ENCODE measurements at places on chromosomes 12 and 14.

GRCh38 chr14:55832974-55833373 lies 253.0 kb downstream of the KTN1 start:
- no peak for DNase-seq

DNA sequence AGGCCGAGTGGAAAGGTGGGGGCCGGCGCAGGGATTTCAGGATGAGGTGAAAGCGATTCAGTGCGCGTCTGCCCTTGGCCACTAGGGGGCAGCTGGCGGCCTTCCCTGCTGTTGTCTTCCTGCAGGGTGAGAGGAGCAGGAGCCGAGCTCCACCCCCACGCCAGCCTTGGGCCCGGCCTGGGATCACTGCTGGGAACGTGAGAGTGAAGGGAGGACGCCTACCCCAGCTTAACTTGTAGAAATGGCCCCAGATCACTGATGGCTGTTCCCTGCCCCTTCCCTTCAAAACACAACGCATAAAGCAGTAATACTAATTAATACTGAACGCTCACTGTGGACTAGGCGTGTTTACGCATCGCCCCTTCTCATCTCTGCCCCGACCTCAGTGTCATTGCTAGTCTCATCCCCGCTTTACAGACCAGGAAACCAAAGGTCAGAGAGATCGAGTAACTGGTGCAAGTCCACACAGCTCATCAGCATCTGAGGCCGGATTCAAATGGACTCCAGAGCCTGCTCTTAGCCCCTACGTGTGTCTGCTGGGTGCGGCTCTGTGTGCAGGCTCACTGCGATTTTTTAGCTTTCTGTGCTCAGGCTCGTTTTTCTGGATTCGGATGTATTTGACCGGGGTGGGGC lies 24.3 kb downstream of the MVK start:
- peak; percentile 86 for DNase-seq

GRCh38 chr12:88516811-88517210 lies 63.5 kb downstream of the KITLG start:
- no peak for DNase-seq

DNA sequence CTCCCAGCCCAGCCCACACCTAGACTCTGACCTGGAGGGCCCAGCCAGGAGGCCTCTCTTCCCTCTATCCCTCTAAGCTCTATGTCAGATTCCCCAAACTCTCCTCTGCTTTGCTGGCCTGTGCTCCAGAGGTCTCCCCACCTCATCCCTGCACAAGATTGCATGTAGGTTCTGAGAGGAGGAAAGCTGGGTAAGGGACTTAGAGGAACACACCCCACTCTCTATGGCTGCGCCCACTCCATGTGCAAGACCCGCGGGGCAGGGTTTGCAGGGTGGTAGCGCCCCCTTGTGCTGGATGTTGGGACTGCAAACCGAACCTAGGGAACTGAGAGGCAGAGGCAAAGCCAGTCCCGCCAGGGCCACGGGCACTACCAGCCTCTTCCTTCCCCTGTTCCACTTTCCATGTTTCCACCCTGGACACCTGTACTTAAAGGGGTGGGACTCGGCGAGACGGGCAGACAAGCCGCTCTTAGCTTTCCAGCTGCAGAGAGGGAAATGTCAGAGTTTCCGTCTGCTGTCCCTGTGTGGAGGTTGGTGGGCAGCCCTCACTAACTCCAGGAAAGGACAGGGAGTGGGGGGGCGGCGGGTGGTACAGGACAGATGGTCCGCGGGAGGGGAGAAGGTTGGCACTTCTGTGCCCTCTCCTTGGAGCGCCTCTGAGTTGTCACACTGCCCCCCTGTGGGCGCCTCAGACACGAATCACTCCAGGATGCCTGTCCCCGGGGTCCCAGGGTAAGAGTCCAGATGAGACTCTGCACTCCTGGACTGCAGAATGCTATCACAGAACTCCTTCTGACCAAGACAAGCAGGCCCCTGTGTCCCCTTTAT lies 16.8 kb downstream of the MMP14 start:
- peak; percentile 84 for DNase-seq

DNA sequence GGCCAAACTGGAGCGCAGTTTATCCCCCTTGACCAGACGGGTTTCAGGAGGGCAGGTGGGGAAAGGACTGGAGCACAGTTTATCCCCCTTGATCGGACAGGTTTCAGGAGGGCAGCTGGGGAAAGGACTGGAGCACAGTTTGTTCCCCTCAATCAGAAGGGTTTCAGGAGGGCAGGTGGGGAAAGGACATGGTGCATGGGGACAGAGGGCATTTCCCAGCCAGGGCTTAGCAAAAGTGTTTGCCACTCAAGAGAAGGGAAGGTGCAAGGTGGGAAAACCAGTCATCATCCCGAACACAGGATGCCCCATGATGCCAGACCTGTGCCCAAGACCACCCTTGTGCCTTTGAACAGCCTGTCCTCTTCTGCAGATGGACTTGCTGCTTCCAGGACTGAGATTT lies 54.7 kb downstream of the SPTB start:
- no peak for DNase-seq

DNA sequence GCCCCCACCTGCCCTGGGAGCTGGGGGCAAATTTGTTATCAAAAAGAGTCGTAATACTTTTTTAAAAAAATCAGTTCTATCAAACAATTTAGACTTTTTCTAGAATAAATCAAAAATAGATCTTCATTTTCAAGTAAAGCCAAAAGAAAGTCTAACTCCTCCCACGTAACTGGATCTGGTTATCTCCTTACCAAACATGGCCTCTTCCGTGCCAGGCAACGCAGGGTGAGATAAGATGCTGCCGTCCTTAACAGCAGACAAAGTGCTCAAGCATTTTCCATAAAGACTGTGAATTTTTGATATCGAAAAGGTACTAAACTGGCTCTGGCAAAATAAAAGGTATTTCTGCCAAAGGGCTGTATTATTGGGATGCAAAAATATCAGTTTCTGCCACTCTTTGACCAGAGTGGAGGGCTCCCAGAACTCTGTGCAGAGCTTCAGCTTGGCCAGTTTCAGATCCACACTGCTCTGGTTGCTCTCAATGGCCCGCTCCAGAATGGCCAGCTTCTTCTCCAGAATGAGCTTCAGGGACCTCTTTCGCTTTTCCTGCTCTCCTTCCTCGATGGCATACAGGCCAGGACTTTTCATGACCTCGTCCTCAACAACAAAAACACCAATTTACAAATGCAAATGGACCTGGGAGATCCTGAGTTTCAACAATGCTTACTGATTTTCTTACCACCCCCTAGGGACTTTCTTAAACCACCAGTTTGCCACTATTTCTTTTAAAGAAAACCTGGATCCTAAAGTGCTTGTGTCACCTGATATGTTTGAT lies 29.0 kb downstream of the NRDE2 start:
- no peak for DNase-seq

DNA sequence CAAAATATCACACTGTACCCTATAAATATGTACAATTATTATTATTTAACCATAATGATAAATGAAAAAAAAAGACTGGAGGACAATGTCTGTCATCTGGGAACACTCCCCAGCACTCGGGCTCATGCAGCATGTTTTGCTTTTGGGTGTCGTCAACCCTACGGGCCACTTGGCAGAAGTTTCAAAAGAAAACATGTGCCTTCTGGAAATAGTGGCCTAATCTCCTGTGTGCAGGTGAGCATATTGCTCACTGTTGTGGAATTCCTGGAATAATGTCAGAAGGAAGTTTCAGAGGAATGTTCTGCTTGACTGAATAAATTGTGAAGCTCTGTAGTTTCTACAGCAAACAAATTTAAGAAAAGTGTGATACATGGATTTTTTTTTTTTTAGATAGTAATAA lies 298.3 kb downstream of the SSPN start:
- no peak for DNase-seq

- DNase-seq, result no peak
Observed at GRCh38 chr14:102798926-102799325, 21.7 kb downstream of the TRAF3 start.

- no peak for DNase-seq
Observed at GRCh38 chr12:67504026-67504425, 144.5 kb upstream of the DYRK2 start.

DNA sequence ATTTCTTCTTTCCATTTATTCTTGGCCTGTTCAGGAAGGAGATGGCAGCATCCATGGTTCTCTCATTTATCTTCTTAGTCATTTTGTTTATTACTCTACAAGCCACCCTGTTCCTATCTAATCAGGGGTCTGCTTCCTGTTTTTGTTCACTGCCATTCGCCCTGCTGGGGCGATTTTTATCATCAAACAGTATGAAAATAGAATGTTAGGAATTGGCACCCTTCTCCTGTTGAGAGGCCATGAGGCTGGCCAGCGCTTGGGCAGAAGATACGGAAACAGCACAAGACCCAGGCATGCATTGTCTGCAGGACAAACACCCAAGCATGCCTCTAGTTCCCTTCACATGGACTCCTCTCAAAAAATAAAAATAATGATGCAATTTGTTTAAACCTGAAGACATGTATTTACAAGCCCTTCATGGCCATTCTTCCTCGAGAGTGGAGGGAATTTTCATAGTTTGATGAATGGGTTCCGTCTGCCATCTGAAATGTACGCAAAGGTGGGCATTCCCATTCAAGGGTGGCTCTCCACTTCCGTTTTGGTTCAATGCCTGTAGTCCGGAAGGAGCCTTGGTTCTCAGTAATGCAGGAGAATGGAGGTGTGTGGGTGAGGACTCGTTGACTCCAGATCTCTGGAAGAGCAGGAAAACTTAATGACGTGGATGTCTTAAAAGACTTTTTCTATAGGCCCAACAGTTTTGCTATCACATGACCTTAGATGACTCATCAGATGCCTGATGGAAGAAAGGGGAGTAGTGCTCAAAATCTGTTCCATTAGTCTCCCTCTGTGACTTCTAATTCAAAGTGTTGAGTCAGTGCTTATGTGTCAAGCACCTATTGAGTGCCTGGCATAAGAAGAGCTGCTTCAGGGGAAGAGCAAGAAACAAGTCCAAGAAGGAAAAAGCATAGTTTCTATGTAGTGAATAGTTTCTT lies 252.4 kb upstream of the TBX3 start:
- DNase-seq, result no peak

DNA sequence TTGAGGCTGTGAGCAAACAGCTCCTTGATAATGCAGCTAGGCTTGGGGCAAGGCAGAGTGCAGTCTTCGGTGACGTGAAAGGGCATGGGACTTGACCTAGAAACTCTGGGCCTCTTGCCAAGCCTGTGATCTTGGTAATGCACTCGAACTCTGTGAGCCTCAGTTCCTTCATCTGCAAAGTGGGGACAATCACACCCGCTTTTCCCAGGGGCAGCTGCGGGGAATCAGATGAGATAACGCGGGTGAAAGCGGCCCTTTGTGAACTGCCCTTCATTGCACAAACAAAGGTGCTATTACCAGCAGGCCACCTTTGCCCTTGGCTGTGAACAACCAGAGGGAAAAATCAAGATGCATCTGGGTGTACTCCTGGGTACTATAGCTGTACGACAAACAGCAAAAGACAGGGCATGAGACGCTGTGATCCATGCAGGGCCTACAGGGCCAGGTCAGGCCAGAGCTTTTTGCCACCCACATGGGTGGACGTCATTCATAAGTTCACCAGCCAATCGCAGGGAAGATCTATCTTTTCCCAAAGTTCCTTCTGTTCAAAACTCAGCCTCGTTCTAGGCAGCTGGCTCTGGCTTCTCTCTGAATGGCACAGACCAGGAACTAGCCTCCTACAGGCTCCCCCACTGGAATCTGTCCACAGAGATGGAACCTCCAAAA lies 3.2 kb downstream of the MSI1 start:
- no peak for DNase-seq

GRCh38 chr12:70784042-70784668 lies 136.4 kb downstream of the PTPRR start:
- no peak for DNase-seq

Data from GM13977 (cell line).